ENCODE measurements at places on chromosomes 4 and X.

- no peak for DNase-seq
Measured at GRCh38 chrX:122770581-122770980, 413.5 kb upstream of the GRIA3 start.

DNA sequence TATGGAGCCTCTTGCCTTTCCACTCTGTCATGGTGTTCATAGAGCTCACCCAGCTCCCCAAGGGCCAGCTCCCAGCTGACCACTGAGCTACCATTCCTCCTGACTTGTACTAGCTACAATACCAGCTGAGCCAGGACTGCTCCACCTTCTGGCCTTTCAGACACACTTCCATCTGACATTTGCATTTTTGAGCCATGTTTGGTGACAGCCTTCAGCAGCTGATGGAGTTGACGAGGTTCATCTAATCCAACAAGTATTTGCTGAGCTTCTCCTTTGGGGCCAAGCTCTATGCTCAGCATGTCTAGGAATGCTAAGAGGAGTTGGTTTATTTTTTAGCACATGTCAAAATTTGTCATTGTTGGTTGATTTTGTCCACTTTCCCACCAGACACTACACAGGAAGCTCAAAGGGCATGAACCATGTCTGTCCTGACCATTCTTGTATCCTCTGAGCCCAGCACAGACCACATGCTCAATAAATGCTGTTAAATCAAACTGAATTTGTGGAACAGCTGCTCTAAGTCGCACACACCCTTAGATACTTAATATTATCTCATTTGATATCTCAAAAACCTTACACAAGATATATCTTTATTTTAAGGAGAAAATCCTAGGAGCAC is 142.6 kb upstream of the PPARGC1A start:
- peak; percentile 23 for DNase-seq

DNA sequence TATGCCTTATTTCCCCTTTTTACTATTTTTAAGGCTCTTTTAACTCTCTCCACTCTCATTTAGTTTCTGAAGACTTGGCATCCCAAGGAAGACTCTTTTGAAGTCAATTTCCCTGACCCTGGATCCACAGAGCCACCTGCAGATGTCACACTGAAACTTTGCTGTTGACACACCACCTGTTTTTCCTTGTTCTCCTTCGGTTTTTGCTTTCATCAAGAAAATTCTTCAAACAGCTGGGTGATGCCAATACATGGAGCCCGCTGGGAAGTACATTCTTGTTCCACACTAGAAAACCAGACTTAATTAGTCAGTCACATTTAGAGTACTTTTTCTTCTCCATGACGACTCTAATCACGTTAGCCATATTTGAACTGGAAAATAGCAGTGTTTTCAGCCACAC is 293.9 kb downstream of the PDGFC start:
- DNase-seq = no peak

GRCh38 chrX:112668476-112669409 is 11.0 kb downstream of the LHFPL1 start:
- DNase-seq = no peak

GRCh38 chr4:53941331-53941730 is 123.1 kb downstream of the CHIC2 start:
- no peak for DNase-seq

GRCh38 chr4:14165222-14165920 is 537.8 kb upstream of the BOD1L1 start:
- no peak for DNase-seq

GRCh38 chrX:64642482-64642881 is 247.2 kb upstream of the MTMR8 start:
- no peak for DNase-seq

- DNase-seq = no peak
Measured at GRCh38 chr4:143285696-143286437, 50.8 kb upstream of the GAB1 start.

DNA sequence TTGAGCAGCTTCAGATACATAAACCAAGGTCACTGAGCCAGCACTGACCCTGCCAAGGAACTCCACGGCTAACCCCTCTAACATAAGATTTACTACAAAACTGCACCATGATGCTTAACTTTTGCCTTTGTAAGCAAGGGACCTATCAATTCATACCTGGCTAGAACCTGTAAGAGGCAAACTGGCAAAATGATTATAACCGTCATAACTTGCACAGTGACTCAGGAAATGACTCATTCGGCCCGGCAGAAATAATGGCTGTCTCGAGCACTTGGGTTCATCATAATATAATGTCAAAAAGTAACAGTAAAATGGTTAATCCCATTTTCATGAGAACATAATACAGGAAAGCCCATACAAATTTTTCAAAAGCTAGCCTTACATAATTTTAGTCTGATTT is 17.2 kb downstream of the RASGEF1B start:
- no peak for DNase-seq

DNA sequence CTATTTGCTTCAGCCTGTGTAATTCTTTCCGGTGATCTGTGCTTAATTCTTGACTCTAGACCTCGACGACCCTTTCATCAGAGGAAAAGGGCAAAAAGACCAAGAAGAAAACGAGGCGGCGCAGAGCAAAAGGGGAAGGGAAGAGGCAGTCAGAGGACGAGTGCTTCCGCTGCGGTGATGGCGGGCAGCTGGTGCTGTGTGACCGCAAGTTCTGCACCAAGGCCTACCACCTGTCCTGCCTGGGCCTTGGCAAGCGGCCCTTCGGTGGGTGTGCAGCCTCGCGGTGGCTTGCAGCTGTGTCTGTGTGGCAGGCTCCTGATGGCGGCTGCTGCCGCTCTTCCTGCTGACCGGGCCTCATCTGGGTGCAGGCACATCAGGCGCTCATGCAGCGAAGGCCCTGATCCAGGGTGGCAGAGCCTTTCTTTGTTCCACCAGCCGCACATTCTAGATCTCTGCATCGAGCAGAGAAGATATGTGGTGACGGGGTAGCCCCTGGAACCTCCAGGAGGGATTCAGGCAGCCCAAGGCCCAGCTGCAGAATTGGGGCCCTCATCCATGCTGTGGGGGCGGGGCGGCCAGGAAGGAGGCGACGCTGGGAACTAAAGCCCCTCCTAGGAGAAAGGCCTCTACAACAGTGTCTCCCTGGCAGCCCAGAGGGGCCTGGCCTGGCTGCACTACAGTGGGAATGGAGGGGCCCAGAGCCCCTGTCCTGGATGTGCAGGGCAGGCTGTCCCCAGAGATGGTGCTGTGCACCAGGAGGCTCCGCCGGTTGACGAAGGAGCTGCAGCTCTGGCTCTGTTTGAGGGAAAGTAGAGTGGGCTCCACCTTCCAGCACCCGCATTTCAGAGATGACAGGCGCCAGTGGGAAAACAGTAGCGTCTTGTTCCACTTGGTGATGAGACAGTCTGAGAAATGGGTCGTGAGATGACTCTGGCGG is 32.1 kb downstream of the NELFA start:
- DNase-seq = no peak

- no peak for DNase-seq
Measured at GRCh38 chr4:78818530-78819079, 42.5 kb downstream of the BMP2K start.

GRCh38 chrX:81367291-81367690 is 165.4 kb downstream of the SH3BGRL start:
- DNase-seq = no peak

DNA sequence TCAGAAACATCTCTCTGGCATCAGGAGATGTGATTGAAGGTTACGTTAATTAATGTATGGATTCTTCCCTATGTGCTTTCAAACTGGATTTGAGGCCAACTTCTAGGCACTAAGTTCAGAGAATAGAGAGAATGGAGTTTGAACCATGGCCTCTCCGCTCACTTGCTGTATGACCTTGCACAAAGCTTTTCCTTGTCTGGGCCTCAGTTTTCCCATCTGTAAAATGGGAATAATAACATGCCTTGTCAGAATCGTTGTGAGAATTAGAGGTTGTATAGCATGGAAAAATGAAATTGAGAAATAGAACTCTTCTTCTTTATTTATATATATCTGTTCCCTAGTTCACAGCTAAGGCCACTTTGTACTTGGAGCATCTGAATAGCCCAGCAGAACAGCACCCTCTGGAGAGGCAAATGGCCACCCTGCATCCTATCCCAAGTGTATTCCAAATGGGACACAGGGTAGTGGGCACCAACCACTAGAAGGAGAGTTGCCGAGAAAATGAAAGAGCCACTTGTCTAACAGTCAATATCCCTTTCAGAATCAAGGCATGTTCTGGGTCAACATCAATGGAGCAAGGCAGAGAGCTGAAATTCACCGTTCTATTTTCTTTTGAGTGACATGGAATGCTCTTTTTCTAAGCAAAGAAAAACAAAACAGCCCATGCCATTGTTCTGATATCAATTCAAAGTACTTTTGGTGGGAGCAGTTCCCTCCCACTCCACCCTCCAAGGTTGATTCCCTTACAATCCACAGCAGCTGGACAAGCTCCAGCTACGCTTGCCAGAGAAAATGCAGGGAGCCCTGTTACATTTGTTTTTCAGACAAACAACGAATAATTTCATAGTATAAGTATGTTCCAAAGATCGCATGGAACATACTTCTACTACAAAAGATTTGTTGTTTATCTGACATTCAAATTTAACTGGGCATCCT is 23.3 kb upstream of the MTM1 start:
- DNase-seq = no peak

GRCh38 chr4:122732329-122733026 is at the start of gene BBS12:
TSS of gene BBS12 (plus strand) at chr4:122732704. CDS start at chr4:122741893, 9,189 bp downstream.
- peak; percentile 99 for DNase-seq

GRCh38 chr4:3462790-3463415 is at the start of gene DOK7:
TSS of gene DOK7 (plus strand) at chr4:3463306. CDS start at chr4:3463376, 70 bp downstream.
- no peak for DNase-seq

DNA sequence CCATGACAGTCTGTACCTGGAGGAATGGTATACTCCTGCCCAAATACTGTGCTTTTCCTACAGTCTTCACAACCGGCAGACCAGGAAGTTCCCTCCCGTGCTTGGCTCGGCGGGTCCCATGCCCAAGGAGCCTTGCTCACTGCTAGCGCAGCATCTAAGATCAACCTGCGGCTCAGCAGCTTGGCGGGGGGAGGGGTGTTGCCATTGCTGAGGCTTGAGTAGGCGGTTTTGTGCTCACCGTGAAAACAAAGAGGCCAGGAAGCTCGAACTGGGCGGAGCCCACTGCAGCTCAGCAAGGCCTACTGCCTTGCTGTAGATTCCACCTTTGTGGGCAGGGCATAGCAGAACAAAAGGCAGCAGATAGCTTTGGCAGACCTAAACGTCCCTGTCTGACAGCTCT is 152.7 kb downstream of the TEX11 start:
- DNase-seq = no peak

DNA sequence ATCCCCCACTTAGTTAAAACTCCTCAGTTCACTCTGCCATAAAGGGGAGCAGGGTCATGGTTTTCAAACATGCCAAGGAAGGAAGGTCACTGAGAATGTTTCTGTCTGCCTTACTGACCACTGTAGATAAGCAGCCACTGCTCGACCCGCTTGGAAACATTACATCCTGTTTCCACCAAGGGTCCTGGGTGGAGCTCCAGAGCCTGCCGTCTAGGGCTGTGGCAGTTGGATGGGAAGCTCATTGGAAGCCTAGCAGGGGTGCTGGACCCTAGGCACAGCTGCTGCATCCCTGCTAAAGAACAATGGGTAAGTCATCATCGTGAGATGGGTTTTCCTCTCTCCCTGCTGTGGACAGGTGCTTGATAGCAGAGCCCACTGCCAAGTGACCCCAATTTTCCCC is 76.0 kb upstream of the SRD5A3 start:
- no peak for DNase-seq

- no peak for DNase-seq
Measured at GRCh38 chrX:107775000-107775733, 420 bp downstream of the TSC22D3 start.

DNA sequence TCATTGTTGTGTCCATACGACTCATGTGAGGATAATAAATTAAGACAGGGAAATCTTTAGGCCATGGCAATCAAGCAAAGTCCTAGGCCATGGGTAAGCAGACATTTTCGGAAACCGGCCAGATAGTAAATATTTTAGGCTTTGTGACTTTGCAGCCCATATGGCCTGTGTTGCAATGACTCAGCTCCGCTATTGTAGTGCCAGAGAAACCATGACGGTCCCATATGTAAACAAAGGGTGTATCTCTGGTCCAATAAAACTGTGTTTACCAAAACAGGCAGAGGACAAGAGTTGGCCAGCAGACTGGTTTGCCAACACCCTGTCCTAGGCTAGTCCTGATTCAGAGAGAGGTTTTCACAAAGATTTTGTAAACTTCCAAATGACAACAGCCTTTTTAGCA is 5.0 kb downstream of the FAM114A1 start:
- peak; percentile 73 for DNase-seq

- DNase-seq = no peak
Measured at GRCh38 chr4:23547096-23547495, 342.8 kb downstream of the PPARGC1A start.

GRCh38 chr4:55682295-55682694 is 46.2 kb upstream of the NMU start:
- no peak for DNase-seq
